ENCODE measurements at places on chromosomes 4 and X. TPM values are rescaled to one million over a fixed set of nuclear protein-coding genes. Genes with fewer than 3 reads are reported as not detected.

SOX3 gene
- total RNA-seq, result not detected

SPANXA2 gene
- total RNA-seq, result not detected

PGRMC1 gene
- 207 TPM for total RNA-seq

NDST4 gene
- total RNA-seq, result not detected

PRDM5 gene
- total RNA-seq, result 13.2 TPM

TCEAL6 gene
- total RNA-seq, result not detected

GIMD1 gene
- total RNA-seq, result not detected

TSPAN6 gene
- 16.6 TPM for total RNA-seq

MAGEB2 gene
- not detected for total RNA-seq

REPS2 gene
- total RNA-seq, result 0.37 TPM

GATA1 gene
- total RNA-seq, result not detected

HTR2C gene
- total RNA-seq, result not detected

TCP11X2 gene
- total RNA-seq, result not detected

AFF2 gene
- total RNA-seq, result 0.37 TPM

SMIM9 gene
- not detected for total RNA-seq

FAM241A gene
- 6.6 TPM for total RNA-seq

TMEM154 gene
- 11.1 TPM for total RNA-seq

PPP1R2C gene
- not detected for total RNA-seq

ALPK1 gene
- 16.5 TPM for total RNA-seq

CSTF2 gene
- total RNA-seq, result 11.4 TPM

BEX2 gene
- total RNA-seq, result 0.73 TPM

NPFFR2 gene
- total RNA-seq, result not detected

DCAF16 gene
- total RNA-seq, result 26.8 TPM

TXK gene
- 0.37 TPM for total RNA-seq

KLHL4 gene
- 1.8 TPM for total RNA-seq

COX7B2 gene
- total RNA-seq, result not detected

Data from subcutaneous preadipocyte (primary cell).